ENCODE measurements at places on chromosomes 2 and 18.

DNA sequence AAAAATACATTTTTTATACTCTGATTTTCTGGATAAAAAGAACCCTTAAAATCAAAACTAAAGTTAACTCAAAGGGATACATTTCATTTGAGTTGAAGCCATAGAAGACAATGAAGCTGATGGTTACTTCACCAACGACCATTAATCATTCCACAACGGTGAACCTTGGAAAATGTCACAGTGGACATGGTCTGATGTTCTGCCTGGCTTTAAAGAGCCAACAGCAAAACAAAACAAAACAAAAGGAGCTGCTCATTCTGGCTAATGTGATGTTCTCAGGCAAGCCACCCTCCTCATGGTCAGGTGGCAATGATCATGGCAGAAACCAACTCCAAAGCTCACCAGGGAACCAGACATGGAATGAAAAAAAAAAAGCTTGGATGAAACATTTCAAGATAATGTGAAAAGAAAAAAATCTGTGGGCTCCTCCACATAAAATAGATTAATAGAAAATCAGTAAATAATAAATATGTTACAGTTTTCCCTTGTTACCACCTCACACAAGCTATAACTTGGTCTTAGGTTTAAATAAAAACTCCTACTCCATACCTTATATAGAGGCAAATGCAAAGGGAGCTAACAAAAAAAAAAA is 90.1 kb upstream of the SERTAD2 start:
- no peak for DNase-seq

GRCh38 chr18:24398540-24398939 is 916 bp upstream of the OSBPL1A start:
- no peak for DNase-seq

- DNase-seq, result no peak
Observed at GRCh38 chr2:166563894-166564293, 69.8 kb upstream of the SCN7A start.

DNA sequence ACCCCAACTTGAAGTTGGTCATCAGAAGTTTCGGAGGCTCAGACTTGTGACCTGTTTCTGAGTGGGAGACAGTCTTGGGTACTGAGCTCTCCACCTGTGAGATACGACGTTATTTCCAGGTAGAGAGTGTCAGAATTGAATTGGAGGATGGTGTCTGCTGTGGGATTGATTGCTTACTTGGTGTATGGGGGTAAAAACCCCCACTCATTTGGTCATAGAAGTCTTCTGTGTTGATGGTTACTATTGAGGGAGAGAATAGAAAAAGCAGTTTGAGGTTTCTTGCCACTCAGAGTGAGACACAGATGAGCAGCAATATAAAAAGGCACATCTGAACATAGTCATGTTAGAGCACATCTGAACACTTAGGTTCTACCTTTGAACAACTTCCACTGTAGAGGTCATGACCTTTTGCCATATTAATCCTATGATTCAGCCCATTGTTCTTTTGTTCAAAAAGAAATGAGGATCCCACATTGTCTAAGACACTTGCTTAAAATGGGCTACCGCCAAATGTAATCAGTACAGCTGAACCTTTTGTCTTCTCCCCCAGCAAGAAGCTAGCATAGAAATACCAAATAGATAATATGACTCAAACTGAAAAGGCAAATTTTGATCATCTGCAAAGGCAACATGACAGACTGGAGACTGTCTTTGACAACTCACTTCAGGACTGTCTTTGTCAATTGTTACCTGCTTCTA is 73.3 kb downstream of the NAB1 start:
- no peak for DNase-seq

DNA sequence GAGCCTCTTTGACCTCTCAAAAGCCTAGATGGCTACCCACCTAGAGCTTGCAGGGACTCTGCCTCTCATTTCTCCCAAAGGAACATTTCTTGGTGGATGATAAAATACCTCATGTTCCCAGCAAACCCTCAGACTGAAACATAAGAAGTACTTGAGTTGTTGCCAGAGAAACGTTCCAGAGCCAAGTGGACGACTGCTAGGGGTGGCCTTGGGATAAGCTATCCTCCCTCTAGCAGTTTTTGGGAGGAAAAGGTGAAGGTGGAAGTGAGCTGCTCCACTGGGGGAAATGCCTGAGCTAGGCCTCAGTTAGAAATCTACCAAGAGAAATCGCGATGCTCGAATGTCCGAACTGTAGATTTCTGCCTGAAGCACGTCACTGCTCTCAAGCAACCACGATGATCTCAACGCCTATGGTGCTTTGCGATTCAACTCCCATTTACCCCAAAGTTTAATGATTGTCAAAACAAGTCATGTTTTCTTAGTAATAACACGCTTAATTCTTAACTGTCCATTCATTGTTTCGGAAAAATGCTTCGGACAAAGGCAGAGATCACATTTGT is 91.5 kb downstream of the CCBE1 start:
- DNase-seq, result no peak

DNA sequence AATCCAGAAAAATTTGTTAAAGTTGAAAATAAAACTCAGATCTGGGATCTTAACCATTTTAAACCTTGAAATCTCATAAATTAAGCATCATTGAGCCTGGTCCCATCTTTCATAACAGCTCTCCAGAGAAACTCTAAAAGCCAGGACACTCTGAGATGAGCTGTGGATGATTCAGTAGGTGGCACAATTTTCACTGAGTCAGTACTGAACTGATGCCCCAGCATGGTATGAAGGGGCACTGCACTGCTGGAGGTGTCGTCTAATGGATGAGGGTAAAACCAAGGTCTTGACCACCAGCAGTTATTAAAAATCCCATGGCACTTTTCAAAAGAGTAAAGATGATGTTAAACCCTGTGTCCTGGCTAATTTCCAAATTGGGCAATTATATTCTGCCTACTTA is 170.6 kb downstream of the FIGN start:
- no peak for DNase-seq

- DNase-seq, result peak; percentile 33
Observed at GRCh38 chr18:54444319-54444914, 86.7 kb downstream of the C18orf54 start.

DNA sequence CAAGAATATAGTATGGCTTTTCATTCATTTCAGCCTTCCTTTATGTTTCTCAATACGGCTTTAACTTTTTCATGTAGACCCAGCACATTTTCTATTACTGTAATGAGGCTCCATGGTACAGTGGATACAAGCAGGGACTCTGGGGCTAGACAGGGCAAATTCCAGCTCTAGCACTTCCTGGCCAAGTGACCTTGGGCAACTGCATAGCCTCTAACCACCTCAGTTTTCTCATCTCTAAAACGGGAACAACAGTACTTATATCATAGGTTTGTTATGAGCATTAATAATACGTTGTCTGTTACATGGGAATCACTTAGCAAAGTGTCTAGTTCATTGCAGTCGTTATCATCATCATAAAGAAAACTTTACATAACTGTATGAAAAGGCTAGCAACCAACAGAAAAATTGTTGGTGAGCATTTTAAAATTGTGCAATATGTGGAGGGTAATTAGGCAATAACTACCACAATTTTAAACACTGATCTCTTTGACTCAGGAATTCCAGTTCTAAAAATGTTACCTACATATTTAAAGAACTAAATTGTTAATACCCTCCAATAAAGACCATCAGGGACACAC is 13.7 kb upstream of the RMDN2 start:
- DNase-seq, result no peak

DNA sequence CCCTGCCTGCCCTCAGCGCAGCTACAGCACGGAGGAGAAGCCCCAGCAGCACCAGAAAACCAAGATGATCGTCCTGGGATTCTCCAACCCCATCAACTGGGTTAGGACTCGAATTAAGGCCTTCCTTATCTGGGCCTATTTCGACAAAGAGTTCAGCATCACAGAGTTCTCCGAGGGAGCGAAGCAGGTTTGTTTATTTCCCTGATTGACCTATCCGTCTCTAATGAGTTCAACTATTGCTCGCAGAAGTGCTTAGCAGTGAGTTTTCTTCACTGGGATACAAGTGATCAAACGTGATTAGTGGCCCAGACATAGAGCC is 639 bp downstream of the MAIP1 start:
- DNase-seq, result no peak

DNA sequence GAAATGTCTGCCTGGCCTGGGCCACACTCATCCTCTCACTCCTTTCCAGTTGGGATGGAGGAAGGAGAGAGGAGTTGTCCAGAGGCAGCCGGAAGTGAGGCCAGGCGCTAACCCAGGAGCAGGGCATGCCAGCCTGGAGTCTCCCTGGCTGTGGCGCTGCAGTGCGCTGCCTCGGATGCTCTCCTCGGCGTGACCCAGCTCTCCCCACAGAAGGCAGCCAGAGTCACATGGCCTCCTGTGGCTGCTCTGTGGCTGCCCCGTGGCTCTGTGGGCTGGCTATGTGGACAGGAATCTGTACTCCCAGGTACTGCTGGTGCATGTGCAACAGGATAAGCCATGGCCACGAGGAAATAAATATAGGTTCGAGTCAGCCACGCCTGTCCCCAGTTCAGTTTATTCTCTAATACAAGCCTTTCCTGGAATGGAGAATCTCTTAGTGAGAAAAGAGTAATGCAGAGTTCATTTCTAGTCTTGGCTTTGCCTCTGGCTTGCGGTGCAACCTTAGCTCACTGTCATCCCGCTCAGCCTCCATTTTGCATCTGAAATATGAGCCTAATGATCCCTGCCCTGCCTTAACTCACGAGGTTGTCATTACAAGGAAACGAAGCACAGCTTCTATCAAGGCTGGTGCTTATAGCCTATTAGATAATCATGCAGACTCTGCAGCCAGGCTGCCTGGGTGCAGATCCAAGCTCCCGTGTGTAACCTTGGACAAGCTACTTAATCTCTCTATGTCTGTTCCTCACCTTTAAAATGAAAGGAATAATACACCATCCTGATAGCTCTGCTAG is 106.3 kb downstream of the ANTXR1 start:
- no peak for DNase-seq

DNA sequence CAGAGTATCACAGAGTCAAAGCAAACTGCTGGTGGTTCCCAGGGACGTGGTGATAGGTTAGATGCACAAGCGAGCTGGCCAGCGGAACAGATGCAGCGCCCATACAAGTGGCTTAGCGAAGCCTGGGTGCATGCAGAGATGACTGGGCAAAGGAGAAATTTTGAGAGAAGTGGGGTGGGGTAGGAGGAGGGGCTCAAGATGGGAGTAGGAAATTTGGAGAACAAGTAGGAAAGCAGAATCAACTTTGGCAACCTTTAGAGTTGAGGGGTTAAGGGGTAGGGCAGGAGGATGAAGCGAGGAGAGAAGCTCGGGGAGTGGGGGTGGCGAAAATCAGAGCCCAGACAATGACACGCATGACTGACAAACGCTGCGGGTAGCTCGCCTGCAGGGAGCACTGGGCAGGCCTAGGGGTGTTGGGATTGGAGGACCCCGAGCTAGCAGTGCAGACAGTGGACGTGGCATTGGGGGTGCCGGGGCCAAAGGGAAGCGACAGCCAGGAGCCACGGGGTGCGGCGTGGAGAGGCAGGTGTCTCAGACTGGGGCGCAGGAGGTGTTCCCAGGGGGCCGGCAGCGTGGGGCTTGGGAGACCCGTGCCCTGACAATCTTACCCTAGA is 431 bp downstream of the FAM98A start:
- no peak for DNase-seq

DNA sequence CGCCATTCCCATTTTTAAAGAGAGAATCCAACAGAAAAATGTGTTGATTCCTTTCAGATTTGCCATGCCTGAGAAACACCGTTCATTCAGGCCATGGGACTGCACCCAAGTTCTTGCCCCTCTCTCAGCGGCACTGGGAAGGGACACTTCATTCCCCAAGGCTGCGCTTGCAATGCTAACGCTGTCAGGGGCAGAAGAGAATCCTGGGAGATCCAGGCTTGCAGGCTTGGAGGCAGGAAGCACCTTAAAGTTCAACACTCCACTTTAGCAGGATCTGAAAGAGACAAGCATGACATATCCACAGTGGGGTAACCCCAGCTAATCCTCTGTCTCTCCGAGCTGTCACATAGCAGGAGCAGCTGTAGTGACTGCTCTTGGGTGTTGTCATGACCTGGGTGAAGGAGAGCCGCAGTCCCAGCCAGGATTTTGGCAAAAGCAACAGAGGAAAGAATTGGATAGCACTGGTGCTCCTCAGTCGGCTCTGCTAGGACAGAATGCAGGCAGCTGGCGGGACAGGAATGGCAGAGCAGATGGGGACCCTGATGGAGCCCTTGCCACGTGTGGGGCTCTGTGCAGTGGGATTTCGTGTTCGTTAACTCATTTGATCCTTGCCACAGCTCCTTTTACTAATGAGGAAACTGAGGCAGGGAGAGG is 22.0 kb upstream of the ODC1 start:
- no peak for DNase-seq

- no peak for DNase-seq
Observed at GRCh38 chr18:76544511-76545345, 49.7 kb upstream of the ZNF516 start.

GRCh38 chr2:240306185-240306584 is 129.3 kb upstream of the GPC1 start:
- no peak for DNase-seq

GRCh38 chr18:66647671-66648070 is 43.8 kb upstream of the CDH19 start:
- DNase-seq, result no peak

- no peak for DNase-seq
Observed at GRCh38 chr2:240435457-240435947, at the start of gene GPC1. GPC1 (plus strand) TSS chr2:240435663; CDS start chr2:240435919, 256 bp downstream.

DNA sequence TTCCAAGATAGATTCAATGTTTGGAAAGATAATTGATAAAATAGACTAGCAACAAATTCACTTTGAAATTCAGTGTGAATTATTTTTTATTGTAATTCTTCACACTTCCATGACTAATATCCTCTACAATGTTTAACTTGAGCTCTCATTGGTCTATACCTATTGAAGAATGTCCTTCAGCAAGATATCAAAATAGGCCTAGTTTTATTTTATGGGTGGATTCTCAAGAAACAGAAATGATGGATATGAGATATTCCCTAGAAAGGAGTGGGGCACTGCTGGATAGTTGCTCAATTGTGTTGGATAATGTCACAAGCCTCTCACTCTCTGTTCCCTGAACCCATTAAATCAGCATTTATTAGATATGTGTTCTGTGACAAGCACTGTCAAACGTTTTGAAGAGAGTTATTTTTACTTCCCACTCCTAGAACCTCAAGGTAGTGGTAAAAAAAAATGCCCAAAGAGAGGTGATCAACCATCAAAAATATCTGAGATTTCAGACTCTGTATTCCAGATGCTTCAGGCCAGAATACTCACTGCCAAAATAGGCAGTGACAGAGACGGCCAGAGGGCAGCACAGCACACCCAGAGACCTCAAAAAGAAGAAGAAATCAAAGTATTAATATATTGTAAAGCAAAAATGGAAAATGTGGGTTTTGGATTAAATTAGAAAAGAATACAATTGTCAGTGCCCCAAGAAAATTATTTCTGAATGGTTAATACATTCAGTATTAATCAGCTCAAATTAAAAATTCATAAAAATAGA is 87.5 kb downstream of the TRIB2 start:
- DNase-seq, result no peak

- no peak for DNase-seq
Observed at GRCh38 chr2:233270366-233270765, 18.9 kb downstream of the ATG16L1 start.

- DNase-seq, result no peak
Observed at GRCh38 chr2:168165397-168165796, 82.0 kb downstream of the STK39 start.

- no peak for DNase-seq
Observed at GRCh38 chr2:62455957-62456692, 49.9 kb downstream of the TMEM17 start.

- no peak for DNase-seq
Observed at GRCh38 chr2:40358783-40359182, 93.1 kb downstream of the SLC8A1 start.

GRCh38 chr2:240189686-240190085 is 49.2 kb upstream of the OTOS start:
- DNase-seq, result no peak

- DNase-seq, result no peak
Observed at GRCh38 chr2:142010477-142011270, 120.1 kb downstream of the LRP1B start.
